ENCODE measurements at places on chromosomes 5 and 9.

DNA sequence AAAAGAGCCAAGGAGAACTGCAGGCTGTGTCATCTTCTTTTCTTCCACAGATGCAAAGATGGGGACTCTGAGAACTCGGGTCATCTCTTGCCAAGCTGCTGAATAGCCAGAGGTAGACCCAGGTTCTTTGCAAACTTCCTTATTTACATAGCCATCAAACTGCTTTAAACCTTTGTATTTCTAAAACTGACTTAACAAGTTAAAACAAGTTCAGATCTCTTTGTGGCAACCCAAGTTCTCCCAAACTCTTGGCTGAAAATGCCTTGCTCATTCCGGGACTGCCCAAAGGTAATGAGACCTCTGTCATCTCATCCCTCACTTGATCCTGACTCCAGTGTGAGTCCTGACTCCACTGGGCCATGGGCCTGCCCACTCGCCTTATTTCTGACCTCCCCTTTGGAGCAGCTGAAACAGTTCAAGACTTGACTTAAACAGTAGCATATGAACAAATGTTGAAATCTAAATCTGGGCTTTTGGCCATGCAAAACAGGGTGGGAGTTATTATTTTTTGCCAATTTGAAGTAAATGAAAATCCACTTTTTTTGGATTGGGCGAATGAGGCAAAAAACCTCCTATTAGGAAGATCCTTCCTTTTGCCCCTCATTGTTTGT, 50.6 kb downstream of the FBXL7 start:
- DNase-seq = no peak

DNA sequence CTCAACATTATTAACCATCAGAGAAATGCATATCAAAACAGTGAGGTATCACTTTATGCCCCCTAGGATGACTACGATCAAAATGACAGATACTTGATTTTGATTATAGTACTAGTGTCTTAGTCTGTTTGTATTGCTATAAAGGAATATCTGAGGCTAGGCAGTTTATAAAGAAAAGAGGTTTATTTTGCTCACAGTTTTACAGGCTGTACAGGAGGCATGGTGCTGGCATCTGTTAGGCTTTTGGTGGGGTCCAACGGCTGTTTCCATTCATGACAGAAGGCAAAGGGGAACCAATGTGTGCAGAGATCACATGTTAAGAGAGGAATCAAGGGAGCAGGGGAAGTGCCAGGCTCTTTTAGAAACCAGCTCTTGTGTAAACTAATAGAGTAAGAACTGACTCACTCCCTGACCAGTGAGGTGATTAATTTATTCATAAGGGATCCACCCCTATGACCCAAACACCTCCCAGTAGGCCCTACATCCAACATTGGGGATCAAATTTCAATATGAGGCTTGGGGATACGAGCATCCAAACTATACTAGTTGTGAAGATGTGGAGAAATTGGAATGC, 16.0 kb upstream of the AFF4 start:
- no peak for DNase-seq

- no peak for DNase-seq
These were observed 7.6 kb upstream of the AOPEP start for GRCh38 chr9:94718936-94719335.

GRCh38 chr9:126474786-126475485, 138.8 kb upstream of the LMX1B start:
- DNase-seq = no peak

GRCh38 chr5:3303777-3304176, 291.9 kb upstream of the IRX1 start:
- DNase-seq = no peak

DNA sequence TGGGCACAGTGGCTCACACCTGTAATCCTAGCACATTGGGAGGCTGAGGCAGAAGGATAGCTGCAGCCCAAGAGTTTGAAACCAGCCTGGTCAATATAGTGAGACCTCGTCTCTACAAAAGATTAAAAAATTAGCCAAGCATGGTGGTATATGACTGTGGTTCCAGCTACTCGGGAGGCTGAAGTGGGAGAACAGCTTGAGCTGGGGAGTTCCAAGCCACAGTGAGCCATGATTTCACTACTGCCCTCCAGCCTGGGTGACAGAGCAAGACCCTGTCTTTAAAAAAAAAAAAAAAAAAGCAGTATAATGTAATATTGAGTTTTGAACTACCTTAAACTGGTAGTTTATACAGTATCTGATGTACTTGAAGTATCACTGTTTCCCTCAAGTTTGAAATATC, 358.4 kb downstream of the EBF1 start:
- DNase-seq = no peak

Data from SK-MEL-5 (cell line).